ENCODE measurements at places on chromosomes 3 and 15.
A peak's percentile ranks its signal among the peaks of the same experiment; 100 is the strongest.

DNA sequence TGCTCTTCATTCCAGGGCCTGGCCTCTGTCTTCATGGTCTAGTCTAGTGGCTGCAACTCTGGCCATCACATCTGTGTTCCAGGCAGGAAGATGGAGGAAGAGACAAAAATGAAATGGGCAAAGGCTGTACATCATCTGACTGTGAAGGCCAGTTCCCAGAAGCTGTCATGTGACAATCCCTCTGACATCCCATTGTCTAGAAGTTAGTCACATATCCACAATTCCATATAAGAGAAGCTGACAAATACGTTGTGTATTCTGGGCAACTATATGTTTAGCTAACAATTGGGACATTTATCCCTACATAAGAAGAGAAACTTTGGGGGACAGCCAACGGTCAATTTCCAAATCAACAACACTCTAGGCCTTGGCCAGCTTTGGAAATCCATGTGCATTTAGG lies 34.5 kb upstream of the C3orf70 start:
- DNase-seq, result no peak
- H3K36me3 ChIP-seq, result no peaks in the 10 kb centered on the region
- H3K4me1 ChIP-seq, result no peaks in the 10 kb centered on the region

GRCh38 chr3:99686955-99687612 lies 48.7 kb downstream of the COL8A1 start:
- H3K36me3 ChIP-seq, result no peaks in the 10 kb centered on the region
- peak; percentile 60 for DNase-seq
- H3K4me1 ChIP-seq, result no peaks in the 10 kb centered on the region

- H3K27ac ChIP-seq, result no peak overlapping the region
- H3K4me1 ChIP-seq, result no peaks in the 10 kb centered on the region
- H3K27me3 ChIP-seq, result no peaks in the 10 kb centered on the region
- H3K36me3 ChIP-seq, result no peaks in the 10 kb centered on the region
- no peak overlapping the region for H3K4me3 ChIP-seq
- DNase-seq, result no peak
These were observed 139.5 kb downstream of the CNTN6 start for GRCh38 chr3:1232276-1232675.

GRCh38 chr3:102129760-102130608 lies 280.7 kb downstream of the NFKBIZ start:
- DNase-seq, result no peak
- H3K36me3 ChIP-seq, result no peaks in the 10 kb centered on the region
- no peak overlapping the region for H3K4me3 ChIP-seq
- H3K4me1 ChIP-seq, result no peaks in the 10 kb centered on the region
- no peaks in the 10 kb centered on the region for H3K27me3 ChIP-seq

DNA sequence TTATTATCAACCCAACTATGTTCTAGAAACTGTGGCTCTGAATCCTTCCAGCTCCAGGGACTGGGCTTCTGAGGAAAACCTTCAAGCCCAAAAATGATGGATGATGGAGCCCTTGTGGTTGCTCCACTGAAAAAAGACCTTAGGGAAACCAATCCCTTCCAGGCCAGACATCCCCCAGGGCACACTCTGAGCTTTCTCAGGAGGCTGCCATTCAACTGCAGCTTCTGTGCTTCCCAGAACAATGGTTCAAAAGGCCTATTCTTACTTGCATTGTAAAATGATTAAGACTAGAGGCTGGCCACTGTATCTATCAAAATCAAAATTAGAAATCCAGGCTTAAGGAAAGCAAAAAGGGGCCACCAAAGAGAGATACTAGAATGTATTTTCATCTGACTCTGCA lies 27.3 kb downstream of the EID1 start:
- H3K4me1 ChIP-seq, result no peaks in the 10 kb centered on the region
- H3K36me3 ChIP-seq, result no peaks in the 10 kb centered on the region
- no peak overlapping the region for H3K27ac ChIP-seq
- no peaks in the 10 kb centered on the region for H3K27me3 ChIP-seq

DNA sequence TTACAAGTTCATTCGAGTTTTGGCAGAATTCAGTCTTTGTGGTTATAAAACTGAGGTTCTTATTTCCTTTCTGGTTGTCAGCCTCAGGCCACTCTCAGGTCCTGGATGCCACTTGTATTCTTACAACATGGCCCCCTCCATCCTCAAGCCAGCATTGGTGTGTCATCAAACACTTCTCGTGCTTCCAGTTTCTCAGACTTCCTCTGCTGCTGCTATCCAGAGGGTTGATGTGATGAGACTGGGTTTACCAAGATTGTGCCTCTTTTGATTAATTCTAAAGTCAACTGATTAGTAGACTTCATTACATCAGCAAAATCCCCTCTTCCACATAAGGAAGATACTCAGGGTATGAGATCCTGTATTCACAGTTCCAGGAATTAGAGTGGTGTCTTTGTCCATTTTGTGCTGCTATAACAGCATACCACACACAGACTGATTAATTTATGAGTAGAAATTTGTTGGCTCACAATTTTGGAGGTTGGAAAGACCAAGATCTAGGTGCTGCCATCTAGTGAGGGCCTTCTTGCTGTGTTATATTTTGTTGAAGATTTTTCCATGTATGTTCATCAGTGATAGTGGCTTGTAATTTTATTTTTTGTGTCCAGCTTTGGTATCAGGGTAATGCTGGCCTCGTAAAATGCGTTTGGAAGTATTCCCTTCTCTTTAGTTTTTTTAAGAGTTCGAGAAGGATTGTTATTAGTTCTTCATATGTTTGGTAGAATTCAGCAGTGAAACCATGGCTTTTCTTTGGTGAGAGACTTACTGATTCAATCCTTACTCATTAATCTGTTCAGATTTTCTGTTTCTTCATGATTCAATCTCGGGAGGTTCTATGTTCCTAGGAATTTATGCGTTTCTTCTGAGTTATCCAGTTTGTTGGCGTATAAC lies 11.1 kb downstream of the LRCH3 start:
- H3K27ac ChIP-seq, result no peak overlapping the region
- no peaks in the 10 kb centered on the region for H3K27me3 ChIP-seq
- H3K4me3 ChIP-seq, result no peak overlapping the region
